Activated T-cell treated with anti-CD3 and anti-CD28 coated beads, Interleukin-2, amount 50 U/mL, for 72 hours (primary cell): ENCODE measurements at places on chromosomes 3 and 15.

DNA sequence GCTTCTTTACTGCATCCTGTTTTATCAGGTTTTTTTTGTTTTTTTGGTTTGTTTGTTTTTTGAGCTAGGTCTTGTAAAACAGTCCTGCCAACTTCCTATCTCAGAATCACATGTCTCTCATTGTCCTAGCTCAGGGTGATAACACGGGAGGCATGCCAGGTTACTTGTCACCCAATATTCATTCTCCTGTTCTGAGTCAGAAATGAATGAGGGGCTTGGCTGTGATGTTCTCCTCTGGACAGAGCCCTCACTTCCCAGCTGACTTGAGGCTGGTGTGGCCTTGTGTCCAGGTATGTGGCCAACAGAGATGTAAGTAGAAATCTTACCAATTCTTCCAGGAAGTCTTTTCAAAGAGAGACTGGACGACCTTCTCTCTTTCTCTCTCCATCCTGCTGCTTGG lies 317.0 kb downstream of the GABRB3 start:
- DNase-seq: no peak

DNA sequence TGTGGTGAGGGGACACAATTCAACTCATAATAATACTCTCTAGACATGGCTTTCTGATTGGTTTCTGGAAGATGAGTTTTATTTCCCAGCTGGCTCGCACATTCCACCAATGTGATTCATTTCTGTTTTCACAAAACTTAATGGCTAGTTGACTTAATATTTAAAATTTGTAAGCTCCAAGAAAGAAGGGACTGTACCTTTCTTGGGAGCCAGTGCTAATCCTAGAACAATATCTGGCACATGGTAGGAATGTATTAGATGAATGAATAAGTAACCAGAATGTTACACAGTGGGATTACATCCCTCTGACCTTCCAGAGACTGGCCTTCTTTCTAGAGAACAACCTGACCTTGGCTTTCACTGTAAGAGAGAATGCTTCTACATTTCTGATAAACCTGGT lies 262.8 kb downstream of the RORA start:
- no peak for DNase-seq

DNA sequence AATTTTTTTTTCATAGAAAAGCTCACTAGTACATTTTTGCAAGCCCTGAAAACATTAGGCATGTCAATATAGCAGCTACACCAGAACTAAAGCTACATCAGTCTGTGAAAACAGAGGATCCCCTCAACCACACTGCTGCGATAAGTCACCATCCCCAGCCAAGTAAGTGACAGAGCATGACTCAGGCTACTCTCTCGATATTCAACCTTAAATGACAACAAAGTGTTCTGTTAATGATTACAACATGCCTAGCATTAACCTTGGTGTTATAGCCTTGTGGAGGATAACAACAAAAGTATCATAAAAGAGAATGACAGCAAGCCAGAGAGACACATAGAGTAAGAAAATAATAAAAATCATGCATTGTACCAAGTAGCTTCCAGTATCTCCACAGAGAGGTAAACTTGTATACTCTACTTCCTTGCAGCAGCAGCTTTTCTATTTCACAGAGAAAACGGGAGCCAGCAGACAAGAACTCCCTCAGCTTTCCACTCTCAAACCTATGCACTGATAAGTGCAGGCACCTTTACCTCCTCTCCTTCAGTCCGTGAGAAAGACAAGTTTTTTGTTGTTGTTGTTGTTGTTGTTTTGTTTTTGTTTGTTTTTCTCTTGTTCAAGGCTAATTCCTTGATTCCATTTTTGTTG lies 76.6 kb downstream of the GBE1 start:
- DNase-seq: no peak

- DNase-seq: peak; percentile 25
Observed at GRCh38 chr15:66472176-66472999, 25.2 kb downstream of the SNAPC5 start.

DNA sequence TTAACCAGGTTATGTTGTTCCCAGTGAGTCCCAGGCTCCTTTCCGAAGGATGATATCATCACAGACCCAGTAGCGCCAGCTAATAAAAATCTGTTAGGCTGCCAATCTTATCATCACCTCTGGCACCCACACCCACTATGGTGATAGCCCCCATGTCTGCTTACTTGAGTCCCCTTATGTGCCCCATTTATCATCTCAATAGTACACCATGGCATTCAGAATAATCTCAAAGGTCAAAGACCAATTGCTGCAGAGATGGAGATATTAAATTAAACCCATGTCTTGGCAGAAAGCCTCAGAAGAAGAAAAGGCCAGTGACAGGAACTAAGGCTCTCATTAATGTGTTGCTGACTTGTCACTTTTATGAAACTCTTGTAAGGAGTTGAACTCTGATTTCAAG lies 32.8 kb downstream of the CPNE4 start:
- no peak for DNase-seq
